ENCODE measurements at places on chromosomes 7 and 10.

GRCh38 chr10:50322077-50322476, 70.8 kb upstream of the ASAH2 start:
- DNase-seq, result no peak

- DNase-seq, result no peak
Observed at GRCh38 chr7:12630513-12630819, 57.0 kb upstream of the ARL4A start.

GRCh38 chr7:2821842-2822507, 22.1 kb downstream of the GNA12 start:
- no peak for DNase-seq

- no peak for DNase-seq
Observed at GRCh38 chr10:28858646-28859045, 181.3 kb downstream of the BAMBI start.
